ENCODE measurements at places on chromosomes 6 and 20.

- no peak for DNase-seq
These were observed 102.0 kb downstream of the HS3ST5 start for GRCh38 chr6:114240796-114241195.

GRCh38 chr6:36269834-36270705, at the start of gene PNPLA1:
Gene PNPLA1, plus strand, starts transcription at chr6:36270060. Its CDS starts 400 bp downstream, at chr6:36270460.
- no peak for DNase-seq

GRCh38 chr6:91565207-91565606, 978.3 kb upstream of the MAP3K7 start:
- no peak for DNase-seq

DNA sequence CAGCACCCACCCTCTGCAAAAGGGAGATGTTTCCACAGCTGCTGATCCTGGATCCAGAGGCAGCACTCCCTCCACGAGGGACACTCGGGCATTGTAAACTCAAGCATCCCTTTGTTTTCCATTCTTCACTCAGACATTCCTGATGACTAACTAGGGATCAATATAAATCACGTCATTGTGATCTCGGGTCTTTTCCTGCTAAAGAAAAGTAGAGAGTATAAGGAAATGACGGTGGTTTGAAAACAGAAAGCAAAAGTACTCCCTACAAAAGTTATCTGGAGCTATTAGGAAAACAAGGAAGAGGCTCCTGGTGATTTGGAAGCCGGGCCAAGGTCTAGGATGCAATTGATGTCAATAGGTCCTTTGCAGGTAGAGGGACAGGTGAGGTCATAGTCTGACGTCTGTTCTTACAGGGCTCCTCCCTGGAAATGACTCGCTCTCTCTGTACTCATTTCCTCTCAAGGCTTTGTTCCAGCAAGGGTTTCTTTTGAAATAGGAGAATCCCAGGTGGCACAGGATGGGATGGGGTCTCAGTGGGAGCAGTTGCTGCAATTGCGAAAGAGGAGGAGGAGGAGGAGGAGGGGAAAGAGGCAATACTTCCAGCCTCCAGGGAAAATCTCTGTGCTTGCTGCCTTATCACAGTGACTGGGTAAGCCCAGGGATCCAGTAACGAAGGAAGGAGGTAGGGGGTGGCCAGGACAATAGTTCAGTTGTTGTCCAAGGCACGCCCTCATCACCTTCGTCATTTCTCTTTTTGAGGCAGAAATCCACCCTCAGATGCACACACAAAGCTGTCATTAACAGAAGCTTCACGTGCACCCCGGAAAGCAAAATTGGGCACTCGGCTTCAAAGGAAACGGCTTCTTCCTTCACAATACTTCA, 222.8 kb downstream of the LY86 start:
- no peak for DNase-seq

DNA sequence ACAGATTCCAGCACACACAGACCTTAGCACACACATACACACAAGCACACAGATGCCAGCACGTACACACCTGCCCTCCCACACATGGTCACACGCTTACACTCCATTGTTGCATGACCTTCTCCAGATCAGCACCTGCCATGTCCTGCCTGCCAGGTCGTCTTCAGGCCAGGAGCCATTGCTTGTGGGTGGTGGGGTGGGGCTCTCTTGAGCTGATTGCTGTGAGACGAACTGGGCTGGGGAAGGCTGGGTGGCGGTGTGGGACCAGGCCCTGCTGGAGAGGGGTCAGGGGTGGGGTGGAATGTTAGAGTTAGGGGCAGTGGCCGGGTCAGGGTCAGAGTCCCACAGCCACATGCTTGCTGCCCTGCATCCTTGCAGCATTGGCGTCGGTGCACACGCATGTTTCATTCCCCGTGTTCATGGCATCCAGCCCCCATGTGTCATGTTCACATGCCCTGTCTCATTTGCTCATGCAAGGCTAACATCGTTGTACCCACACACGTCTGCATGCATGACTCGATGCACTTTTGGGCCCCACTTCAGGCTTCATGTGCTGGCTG, 6.5 kb upstream of the NPBWR2 start:
- no peak for DNase-seq

DNA sequence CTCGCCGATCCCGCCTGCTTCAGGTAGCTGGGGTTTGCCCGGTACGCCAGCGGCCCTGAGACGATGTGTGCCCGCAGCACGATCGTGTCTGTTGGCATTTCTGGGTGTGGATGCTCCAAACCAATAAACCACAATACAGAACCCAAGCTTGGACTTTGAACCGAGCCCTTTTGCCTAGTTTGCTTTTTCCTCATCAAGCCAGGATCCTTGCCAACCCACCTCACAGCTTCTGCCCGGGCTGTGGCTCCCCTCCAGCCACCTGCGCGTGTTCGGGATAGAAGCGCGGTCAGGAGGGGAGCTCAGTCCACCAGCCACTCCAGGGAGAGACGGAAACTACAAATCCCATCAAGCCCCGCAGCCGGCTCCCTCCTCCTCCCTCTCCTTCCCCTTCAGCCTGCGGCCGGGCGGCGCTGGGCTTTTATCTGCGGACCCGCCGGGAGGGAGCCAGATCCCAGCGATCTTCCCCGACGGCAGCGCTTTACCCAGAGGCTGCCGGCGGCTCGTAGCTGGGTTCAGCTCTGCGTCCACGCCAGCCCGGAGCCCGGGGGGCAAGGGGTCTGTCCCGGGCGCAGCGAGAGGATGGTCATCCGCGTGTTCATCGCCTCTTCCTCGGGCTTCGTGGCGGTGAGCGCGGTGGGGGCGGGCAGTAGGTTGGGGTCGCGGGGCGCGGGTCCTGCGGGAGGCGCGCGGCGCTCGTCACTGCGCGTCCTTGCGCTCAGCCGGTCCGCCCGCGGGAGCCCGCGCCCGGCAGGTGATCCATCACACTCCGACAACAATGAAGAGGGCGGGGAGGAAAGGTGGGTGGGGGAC, at the start of gene SH3BGRL2:
Gene SH3BGRL2, plus strand, starts transcription at position 447 of the 810 bp plus-strand sequence. Its CDS starts 133 bp downstream, at position 580.
- DNase-seq, result peak; percentile 13

DNA sequence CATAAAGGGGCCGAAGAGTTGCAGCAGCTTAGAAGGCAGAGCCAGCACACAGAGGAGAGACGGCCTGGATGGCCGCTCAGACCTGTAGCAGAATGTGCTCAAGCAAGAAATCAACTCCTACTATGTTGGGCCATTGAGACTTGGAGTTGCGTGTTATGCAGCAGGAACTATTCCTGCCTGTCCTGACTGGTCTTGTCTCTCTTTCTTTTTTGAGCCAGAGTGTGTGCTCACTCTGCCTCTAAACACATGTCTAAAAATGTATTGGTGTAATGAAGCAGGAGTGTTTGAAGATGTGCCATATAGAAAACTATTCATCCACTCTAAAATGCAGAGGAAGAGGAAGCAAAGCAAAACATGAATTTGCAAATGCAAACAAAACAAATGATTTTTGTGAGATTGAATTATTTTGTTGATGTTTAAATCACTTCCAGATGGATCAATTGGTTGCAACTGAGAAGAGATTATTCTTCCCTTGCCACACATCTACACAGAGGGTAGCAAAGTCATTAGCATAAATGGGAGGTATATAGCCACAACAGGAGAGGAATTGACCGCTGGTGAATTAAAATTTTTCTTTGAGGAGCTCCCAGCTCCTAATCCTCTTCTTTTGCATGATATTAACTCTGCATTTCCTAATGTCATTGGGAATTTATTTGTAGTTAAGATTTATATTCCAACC, 20.4 kb upstream of the SYNJ2 start:
- DNase-seq, result no peak

DNA sequence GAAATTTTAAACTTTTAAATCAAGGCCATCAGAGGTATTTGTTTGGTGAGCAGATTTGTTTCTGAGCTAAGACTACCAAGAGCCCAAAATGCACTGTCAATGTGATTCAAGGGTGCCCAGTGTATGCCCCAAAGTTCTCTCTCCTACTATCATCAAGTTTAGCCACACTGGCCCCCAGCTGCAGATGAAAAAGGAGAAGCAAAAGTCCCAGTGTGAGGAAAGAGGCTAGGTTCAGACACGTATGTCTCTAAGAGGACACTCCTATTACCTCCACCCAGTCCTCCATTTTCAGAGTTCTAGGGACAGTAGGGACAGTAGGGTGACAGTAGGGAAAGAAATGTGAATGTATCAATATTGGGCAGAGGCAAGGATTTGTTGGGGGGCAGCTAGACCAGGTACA, 230.8 kb downstream of the CD83 start:
- DNase-seq, result no peak

GRCh38 chr20:62622877-62623487, 19.3 kb upstream of the SLCO4A1 start:
- no peak for DNase-seq

DNA sequence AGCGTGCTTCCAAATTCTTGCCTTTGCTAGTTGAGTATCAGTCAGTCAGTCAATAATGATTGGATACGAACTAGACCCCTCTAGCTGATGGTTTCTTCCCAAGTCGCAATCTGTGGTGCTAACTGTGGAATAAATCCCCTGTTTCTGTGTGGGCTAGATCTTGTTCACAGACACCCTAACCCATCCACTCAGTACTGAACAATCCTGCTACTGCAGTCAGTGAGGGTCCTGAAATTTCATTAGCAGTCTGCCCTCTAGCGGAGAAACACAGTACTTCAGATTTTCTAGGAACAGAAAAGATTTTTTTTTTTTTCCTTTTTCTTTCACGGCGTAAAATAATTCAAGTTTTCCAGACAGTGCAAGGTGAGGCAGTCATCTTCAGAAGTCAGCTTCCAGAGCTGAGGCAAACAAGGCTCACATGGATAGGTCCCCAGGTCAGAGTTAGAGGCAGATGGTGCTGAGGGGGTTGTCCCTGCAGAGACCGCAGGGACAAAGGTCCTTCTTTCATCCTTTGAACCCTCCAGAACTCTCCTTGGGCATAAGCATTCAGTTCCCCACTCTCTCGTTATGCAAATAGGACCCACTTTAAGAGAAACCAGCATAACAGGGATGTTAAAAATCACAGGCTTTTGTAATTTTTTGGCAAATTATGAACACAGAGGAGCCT, 119.6 kb downstream of the SCML4 start:
- no peak for DNase-seq

GRCh38 chr6:3805448-3806123, 43.6 kb upstream of the FAM50B start:
- DNase-seq, result no peak

GRCh38 chr6:41596807-41597206, 41.5 kb upstream of the MDFI start:
- no peak for DNase-seq

DNA sequence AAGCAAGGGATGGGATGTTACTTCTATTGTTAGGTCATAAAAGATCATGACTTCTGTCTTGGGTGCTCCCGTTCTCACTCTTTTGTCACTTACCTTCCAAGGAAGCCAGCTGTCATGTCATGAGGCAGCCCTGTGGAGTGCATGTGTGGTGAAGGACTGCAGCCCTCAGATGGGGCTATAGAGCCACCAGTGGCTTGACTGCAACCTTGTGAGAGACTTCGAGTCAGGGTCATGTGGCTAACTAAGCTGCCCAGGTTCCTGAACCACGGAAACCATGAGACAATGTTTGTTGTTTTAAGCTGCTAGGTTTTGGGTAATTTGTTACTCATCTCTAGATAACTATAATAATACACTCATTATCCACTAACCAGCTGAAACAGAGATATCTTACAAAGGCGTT, 477.1 kb downstream of the BTBD3 start:
- no peak for DNase-seq

GRCh38 chr6:125277838-125278237, 23.9 kb downstream of the HDDC2 start:
- DNase-seq, result no peak

DNA sequence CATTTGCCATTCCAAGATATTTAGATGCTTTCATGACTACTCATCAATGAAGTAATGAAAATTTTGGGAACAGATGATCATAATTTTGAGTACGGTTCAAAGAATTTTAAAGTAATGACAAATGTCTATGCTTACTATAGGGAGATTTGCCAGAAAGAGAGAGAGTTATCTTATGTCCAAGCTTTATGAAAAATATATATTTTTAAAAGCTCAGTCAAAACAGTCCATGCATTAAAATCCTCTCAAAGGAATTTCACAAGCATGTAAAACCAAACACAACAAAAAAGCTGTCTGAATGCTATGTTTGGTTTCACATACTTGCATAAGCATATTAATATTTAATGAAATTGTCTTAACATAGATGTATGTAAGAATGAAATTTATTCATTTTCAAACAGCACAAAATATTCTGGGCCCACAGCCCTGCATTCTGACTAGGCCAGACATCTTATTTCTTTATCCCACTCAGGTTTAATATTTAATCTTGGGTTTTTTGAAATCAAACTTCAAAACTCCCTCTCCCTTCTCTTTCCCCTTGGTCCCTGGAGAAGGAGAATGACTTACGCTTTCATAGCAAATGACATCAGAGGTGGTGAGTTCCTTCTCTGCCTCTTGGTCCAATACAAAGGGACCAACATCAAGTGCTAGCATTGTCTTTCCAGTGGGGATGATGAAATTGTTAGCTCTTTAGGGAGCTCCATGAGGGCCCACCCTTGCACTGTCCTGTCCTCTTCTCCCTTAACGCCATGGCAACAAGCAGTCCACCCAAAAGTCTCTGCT, 94.2 kb downstream of the ADAT2 start:
- no peak for DNase-seq

GRCh38 chr6:39029156-39030011, 19.2 kb upstream of the GLP1R start:
- peak; percentile 27 for DNase-seq

DNA sequence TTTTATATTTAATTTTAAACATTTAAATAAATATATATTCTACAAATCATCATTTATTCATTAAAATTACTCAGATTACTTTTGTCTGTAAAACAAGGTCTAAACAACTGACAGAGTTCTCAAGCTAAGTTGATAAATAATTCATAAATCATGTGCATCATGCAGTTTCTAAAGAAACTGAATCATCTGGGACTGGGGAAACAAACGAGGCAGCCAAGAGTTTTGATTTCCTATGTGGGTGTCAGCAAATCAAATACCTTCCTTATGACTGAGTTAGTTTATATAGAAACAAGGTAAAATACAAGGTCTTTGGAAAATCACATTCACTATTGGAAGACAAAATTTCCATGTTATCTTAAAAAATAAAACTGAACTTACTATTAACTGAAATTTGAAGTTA, 149.9 kb upstream of the BEND6 start:
- DNase-seq, result no peak

DNA sequence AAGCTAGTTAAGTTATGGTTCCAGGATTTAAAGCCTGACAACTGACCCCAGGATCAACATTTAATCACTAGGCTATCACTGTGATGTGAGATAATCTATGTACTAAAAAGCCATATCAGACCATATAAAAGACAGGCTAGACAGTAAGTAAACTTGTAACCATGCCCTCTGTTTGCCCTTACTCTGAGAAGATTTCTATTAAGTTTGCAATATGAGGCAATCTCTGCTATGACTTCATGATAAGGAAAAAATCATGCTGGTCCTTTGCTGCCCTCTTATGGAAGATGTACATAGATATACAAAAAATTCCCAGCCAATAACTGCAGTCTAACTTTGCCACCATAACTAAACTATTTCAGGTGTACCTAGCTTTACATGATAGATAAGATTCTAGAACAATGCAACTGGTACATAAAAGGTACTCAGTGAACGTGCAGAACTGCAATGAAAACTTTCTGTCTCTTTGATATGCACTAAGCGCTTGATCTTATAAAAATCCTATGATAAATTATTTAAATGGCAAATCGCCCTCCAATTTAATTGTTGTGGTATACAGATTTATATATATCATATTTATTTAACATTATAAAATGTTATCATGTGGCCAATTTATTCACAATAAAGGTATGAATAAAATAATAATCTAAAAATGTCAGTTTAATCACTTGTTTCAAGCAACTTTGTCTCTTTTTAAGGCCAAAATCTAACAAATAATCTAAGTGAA, 70.5 kb downstream of the FAM217A start:
- DNase-seq, result no peak

- no peak for DNase-seq
These were observed 36.2 kb upstream of the DSP start for GRCh38 chr6:7505189-7505699.

All from activated T-cell treated with anti-CD3 and anti-CD28 coated beads, Interleukin-2, amount 50 U/mL, for 4 hours (primary cell).